ENCODE measurements at places on chromosomes 7 and 10.

DNA sequence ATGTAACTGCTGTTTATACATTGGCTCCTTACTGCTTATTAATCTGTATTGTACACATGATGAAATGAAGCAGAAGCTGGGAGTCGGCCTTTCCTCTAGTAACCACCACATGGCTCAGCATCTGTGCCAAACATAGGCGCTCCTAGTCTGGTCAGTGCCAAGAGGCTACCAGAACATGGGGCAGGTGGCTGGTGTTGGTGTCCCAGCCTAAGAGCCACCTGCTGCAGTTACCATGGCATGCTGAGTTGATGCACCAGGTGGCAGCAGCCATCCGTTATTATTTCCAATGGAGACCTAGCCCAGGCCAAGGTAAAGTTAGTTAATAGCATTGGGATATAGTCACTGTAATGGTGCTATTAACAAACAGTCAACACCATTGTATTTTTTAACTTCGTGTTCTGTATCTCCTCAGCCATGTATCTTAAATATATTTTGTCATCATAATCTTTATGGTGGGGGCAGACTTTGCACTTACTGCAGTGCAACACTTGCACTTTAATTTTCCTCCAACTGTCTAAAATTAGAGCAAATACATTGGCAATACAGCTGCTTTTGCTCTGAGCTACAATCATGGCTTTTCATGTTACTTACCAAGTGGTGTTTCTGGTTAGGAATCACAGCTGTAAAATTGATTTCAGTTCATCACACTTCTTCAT is 33.1 kb downstream of the HBP1 start:
- peak; percentile 69 for DNase-seq

DNA sequence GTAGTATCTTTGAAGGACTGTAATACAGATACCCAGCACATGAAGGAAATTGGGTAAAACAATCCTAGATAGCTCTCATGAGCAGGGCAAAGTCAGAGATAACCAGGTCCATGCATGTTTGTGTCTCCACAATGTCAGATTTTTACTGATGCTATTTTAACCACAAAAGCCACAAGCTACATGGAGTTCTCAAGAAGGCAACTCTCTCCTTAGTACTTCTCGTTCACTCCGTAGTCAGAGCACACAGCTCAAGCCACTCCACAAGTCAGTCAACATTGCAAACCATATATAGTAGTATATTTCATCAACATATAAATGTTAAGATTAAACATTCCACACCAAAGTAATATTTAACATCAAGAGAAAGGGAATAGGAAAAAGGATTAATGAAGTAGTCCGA is 98.0 kb upstream of the PIK3CG start:
- DNase-seq = no peak

- DNase-seq = no peak
These were observed 147.0 kb upstream of the CELF2 start for GRCh38 chr10:10870523-10871241.

DNA sequence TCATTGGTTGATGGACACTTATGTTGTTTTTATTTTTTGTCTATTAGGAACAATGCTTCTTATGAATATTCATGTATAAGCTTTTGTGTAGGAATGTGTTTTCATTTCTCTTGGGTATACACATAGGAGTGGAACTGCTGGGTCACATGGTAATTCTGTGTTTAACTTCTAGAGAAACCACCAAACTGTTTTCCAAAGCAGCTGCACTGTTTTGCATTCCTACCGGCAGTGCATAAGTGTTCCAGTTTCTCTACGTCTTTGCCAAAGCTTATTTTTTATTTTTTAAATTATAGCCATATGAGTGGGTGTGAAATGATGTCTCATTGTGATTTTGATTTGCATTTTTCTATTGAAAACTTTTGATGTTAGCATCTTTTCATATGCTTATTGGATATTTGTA is 51.3 kb downstream of the ADK start:
- no peak for DNase-seq

- no peak for DNase-seq
These were observed 55.8 kb downstream of the CTBP2 start for GRCh38 chr10:125104559-125104958.

DNA sequence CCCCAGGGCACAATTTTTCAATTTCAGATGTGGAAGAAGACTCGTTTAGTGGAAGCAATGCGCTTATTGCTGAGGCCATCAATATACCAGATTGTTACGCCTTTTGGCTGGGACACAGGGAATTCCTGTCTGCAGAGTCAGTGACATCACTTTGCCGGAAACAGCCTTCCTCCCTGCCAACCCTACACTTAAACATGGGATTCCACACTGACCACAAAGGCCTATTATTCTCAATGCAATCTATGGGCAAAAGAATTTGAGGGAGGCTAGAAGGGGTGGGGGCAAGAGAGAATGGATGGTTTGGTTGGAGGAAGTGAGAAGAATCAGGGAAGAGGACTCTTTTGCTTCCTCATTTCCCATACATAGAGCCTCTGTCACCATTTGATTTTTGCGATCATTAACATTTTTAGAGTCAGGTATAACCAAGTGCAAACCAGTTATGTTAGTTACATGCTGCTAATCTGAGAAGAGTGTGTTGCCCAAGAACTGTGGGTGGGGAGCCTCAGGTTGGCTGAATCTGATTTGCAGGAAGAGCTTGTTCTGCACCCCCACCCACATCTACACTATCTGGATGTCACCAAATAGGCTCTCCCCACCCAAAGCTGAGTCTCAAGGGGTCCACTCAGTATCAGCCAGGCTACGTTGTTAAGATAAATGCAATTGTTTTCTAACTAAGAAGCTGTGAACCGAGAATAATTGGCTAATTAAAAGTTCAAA is 58.2 kb downstream of the ENTPD1 start:
- no peak for DNase-seq

DNA sequence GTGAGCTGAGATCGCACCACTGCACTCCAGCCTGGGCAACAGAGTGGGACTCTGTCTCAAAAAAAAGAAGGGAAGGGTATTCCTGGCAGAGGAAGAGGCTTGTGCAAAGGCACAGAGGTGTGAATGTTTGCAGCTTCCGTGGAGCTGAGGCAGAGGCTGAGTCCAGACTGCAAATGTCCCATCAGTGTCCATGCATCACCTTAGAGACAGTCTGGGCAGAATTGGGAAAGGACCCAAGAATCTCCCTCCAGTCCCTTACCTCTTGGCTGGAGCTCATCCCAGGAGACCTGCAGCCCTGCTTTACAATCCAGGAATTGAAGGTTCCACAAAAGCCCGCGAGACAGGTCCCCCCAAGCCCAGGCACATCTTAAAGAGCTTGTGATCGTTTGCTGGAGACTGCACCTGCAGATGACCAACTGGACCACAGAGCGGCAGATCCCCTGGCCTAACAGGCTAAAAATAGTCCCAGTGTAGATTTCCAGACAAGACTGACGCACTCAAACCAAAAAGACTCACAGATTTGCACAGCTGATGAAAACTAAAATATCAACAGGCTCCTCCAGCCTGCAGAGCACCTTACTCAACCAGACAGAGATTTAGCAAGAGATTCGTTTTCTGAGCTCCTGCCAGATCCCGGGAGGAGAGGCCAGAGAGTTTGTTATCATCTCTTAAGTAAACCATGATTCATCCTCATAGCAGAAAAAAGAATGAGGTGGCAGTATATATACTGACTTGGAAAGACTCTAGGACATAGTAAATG is 22.9 kb upstream of the NANOS1 start:
- no peak for DNase-seq

- DNase-seq = no peak
These were observed 20.8 kb downstream of the BRAF start for GRCh38 chr7:140903741-140904480.

DNA sequence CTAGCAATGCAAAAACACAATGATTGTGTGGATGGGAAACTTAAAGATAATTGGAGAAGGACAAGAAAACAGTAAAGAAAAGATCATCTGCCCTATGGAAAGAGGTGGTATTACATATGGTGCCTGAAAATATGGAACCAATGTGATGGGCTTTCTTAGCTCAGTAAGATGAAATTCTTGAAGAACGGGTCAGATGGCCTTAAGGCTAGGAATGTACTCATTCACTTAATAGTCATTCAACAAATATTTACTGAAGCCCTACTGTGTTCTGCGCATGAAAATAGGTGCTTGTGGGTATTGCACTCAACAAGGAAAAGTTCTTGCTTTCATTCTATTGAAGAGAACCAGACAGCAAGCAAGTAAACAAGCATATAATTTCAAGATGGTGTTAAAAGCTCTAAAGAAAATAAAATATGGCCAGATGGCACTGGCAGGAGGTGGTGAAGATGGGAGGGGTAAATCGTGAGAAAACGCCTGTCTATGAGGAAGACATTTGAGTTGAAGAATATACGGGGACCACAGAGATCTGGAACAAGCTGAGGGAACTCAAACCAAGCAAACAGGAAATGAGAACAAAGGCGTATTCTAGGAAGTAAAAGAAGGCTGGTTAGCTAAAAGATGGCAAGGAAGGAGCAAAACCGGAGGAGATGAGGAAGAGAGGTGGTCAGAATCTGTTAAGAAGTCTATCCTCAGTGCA is 179.7 kb downstream of the ANK3 start:
- no peak for DNase-seq

DNA sequence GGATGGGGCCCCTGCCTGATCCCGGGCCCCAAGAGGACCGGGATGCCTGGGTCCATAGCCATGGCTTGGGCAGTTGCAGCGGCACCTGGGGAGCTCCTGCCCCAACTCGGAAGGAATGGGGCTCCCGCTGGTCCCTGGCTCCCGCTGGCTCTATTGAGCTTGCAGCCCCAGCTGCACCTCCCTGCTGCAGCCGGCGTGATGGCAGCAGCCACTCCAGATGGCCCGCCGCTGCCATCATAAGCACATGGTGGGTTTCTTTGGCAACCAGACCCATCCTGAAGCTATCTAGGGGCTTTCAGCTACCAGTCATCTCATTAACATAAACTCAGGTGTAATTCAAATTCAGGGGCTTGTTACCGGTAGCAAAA is 11.1 kb upstream of the DNMBP start:
- DNase-seq = no peak

GRCh38 chr10:34906067-34906965 is 91.2 kb upstream of the PARD3 start:
- DNase-seq = no peak

- no peak for DNase-seq
These were observed 83.3 kb upstream of the MKLN1 start for GRCh38 chr7:131244259-131244852.

- no peak for DNase-seq
These were observed 11.8 kb downstream of the AGK start for GRCh38 chr7:141562972-141563371.

DNA sequence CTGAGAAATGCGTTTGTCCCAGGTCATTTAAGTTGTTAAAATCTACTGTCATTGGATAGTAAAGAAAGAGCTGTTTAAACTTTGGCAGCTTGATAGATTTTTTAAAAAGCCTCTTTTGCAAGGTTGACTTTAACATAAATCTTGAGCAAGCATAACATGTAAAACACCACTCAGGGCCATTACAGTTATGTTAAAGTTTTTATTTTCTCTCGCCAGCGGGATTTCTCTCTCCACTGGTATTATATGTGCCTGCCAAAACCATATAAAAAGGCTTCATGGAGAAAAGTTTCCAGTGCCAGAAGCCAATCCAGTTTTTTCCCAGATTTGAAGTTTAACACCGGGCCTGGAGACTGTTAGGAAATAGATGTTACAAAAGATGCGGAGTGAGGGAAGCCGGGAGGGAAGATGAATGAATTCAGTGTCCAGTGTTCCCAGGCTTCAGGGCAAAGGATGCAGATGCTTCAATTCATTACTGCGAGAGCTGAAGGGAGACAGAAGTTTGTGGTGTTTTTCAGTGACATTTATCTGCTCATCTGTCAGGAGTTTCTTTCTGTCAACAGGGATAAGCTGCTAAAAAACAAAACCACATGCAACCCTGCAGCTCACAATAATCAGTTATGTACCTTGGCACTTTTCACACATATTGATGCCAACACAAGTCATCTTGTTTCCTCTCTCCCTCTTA is 155.5 kb downstream of the SPAG6 start:
- DNase-seq = no peak

GRCh38 chr10:117132751-117133231 is 5.3 kb downstream of the VAX1 start:
- DNase-seq = no peak

DNA sequence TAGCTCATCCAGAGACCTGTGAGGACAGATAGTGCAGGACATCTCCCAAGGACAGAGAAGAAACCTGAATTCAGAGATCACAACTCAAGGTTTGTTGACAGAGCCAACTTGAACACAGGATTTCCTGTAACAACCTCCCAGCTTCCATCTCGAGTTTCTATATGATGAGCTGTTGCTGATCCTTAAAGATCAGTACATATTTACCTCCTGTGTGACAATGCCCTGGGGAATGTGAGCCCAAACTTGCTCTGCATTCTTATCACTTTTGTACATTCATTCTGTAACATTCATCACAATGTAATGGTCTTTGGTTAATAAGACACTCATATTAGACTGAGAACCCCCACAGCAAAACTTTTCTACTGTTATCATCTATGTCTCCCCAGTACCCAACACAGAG is 468.6 kb downstream of the XPNPEP1 start:
- no peak for DNase-seq

DNA sequence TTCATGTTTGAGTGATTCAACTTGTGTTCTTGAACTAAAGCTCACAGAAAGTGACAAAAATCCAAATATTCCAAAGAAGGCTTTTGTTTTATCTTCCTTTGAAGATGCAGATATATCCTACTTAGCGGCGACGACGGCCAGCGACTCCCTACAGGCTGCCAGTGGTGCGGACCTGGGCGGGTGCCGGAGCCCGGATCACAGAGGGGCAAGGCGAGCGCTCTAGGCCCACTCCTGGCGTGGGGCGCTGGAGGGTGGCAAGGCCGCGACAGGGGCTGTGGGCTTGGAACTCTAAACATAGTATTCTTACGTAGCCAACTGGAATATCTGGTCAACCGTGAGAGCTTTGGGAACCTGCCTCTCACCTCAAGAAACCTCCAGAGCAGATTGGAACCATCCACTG is 914 bp upstream of the GIMAP7 start:
- no peak for DNase-seq
